ENCODE measurements at places on chromosomes 6 and 20.

- no peak for DNase-seq
Observed at GRCh38 chr20:58634521-58635278, 16.4 kb upstream of the STX16 start.

GRCh38 chr6:67643281-67643680 lies 991.8 kb upstream of the ADGRB3 start:
- DNase-seq = no peak

DNA sequence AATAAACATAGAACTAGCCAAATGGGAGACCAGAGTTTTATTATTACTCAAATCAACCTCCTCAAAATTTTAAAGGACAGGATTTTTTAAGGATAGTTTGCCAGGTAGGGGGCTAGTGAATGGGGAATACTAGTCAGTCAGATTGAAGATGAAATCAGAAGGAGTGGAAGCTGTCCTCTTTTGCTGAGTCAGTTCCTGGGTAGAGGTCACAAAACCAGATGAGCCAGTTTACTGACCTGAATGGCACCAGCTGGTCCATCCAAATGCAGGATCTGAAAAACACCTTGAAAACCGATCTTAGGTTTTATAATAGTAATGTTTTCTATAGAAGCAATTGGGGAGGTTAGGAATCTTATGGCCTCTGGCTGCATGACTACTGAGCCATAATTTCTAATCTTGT lies 558.2 kb downstream of the PKHD1 start:
- DNase-seq = no peak

DNA sequence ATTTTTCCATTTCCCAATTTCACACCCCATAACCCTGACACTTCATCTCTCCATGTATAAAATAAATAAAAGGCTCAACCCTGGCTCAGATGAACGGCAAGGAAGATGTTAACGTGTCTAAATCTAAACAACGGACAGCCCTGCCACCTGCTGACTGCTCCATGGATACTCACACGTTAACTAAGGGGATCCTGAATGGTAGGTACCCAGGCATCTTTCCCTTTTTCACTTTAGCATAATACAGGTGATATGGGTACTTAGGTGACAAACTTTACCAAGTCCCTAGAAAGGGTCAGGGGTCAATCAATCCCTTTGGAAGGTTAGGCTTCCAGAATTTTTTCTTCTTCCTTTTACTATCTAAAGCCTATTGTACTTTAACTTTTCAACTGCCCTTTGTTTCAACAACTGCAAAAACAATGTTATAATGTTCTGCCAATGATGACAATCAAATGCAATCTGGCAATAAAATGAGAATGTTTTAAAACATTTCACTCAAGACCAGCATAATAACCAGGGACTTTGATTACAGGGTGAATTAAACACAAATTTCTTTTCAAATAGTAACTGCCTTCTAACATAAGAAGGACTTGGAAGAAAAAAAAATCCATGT lies 52.4 kb upstream of the IPCEF1 start:
- DNase-seq = peak; percentile 66

GRCh38 chr20:62921119-62921687 lies 5.1 kb downstream of the DIDO1 start:
- DNase-seq = no peak

GRCh38 chr6:170198298-170198697 lies 92.6 kb downstream of the DLL1 start:
- DNase-seq = no peak

- DNase-seq = no peak
Observed at GRCh38 chr6:70298068-70298467, 4.8 kb downstream of the COL9A1 start.

- DNase-seq = peak; percentile 37
Observed at GRCh38 chr20:38245753-38246152, 14.8 kb downstream of the KIAA1755 start.

DNA sequence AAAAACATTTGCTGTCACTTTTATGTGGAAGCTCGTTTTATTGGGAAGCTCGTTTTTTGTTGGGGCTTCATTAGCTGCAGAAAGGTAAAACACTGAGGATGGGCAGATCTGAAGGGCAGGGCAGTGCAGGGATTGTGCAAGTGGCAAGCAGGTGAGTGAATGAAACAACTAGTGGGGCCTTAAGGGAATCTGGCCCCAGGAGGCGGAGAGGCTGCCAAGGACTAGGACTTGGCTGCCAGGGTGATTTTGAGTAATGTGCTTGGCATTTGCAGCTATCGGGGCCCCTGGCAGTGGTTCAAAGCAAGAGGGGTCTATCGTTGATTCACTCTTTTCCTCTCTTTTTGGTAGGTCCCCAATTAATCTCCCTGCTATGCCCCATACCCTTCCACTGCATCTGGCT lies 11.5 kb downstream of the IL22RA2 start:
- DNase-seq = no peak

DNA sequence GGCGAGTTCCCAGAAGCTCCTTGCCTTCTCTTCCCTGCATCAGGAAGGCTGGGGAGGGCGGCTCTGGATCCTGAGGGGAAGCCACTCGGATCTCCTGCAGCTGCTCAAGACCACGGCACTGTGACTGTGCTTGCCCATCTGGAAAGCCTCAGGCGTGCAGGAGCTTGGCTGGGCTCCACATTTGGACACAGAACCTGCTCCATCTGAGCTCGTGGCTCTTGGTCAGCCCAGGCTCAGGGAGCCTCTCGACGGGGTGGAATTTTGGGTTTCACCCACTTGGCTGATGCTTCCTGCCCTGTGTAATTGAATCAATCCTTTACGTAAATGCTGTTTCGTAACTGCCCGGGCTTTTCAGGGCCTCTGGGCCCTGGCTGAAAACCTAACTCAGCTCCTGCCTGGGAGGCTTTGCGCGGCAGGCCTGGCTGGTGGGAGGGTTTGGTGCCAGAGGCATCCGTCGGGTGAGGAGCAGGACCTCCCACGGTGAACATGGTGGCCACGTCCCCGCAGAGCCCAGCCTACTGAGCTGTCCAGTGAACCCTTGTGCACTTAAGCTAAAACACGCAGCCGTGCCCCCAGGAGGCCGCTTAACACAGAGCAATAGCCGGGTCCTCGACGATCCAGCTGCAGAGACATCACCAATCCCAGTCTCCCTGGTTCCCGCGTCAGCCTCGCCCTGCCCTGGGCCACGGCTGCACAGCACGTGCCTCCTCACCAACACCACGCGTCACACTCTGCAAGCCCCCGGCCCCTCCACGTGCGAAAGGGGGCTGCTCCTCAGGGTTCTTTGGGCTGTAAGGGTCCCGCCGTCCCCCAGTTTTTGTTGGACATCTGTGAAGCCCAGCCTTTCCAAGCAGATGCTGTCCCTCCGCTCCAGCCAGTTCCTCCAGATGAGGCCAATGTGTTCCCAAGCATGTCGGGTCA lies 241.0 kb downstream of the DLL1 start:
- DNase-seq = peak; percentile 30

All from globus pallidus (tissue), 1 donor.